CD4-positive, alpha-beta T cell treated with Interleukin-17A for 1 hour (primary cell): ENCODE measurements at places on chromosomes 2 and 18.

DNA sequence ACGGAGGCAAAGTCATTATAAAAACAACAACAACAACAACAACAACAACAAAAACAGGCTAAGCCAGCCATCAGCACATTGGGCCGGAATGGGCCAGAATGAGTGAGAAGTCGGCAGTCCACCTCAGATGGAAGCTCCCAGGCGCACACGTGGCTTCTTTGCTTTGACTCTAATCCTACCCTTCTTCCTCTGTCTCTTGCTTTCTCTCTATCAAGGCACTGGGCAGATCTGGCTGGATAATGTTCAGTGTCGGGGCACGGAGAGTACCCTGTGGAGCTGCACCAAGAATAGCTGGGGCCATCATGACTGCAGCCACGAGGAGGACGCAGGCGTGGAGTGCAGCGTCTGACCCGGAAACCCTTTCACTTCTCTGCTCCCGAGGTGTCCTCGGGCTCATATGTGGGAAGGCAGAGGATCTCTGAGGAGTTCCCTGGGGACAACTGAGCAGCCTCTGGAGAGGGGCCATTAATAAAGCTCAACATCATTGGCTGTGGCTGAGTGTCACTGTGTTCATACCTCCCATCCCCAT is 52.2 kb downstream of the MARCO start:
- no peak for DNase-seq

DNA sequence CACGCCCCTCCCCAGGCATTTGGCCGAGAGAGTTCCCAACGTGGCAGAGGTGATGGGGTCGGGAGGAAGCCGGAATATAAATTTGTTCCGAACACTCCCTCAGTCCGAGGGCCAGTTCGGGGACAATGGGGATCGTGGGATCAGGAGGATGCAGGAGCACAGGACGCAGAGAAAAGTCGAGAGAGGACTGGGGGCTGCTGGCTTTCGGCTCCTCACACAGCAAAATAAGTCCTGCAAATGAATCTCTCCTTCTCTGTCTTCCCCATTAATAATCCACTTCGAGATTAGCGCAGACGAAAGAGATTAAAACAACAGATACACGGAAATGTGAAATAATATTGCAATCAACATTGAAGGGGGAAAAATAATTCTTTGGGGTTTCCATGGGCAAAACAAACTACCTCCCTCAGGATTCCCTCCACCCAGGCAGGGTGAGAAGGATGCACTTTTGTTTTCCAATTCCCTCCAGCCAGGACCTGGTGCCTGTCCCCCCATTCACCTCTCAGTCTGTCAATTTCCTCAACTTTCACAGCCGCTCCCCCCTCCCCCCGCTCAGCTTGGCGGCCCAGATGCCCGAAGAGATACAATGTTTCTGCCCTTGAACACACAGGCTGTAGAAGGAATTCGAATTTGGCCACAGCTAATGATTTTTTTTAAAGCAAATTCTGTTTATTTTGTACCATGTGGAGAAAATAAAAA is 3.1 kb upstream of the ZEB2 start:
- DNase-seq: no peak

DNA sequence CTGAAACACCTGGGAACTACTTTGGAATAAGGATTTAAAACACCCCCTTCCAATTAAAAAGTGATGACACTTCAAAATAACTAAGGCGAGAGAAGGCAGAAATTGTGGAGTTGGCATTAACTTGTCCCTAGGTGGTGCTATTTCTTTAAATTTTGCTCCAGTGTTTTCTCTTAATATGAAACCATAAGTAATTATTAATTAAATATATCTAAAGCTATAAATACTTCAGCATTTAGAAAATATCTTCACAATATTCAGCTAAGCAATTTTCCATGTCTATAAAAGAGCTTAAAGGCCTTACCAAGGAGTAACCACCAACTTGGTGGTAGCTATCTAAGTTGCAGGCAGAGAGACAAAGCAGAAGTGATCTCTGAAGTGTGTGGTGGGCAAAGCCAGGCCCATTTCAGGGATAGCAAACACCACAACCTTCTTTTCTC is 186.8 kb upstream of the PGAP1 start:
- peak; percentile 55 for DNase-seq

GRCh38 chr2:67485431-67485830 is 88.3 kb downstream of the ETAA1 start:
- DNase-seq: no peak

DNA sequence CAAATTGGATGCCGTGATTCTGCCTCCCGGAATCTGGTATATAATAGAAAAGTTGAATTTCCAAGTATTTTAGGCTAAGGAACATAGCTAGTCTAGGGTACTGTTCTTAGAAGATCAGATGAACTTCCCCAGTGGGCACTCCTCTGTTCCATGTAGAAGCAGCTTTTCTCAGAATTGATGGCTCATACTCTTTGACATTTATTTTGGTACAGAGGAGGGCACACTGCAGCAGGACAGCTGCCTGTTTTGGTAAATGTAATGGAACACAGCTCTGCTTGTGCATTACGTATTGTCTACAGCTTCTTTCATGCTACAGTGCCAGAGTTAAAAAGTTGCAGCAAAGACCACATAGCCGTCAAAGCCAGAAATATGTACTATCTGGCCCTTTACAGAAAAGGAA is 10.8 kb downstream of the YPEL5 start:
- peak; percentile 20 for DNase-seq

- DNase-seq: no peak
Measured at GRCh38 chr2:179250848-179251504, 13.7 kb downstream of the SESTD1 start.

GRCh38 chr2:239507576-239508258 is 106.9 kb upstream of the HDAC4 start:
- no peak for DNase-seq

- no peak for DNase-seq
Measured at GRCh38 chr2:8086357-8086756, 595.5 kb upstream of the ID2 start.

DNA sequence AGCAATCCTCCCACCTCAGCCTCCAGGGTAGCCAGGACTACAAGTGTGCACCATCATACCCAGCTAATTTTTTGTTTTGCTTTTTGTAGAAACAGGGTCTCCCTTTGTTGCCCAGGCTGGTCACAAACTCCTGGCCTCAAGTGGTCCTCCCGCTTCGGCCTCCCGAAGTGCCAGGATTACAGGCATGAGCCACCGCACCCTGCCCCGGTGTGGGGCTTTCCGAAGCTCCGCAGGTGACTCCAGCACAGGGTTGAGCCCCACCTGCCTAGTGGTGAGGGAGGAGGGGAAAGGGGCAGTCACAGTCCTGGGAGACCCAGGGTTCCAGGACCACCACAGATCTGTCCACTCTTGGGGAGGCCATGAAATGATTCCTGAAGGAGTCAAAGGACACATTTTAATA is 5.2 kb downstream of the PRLH start:
- DNase-seq: no peak

DNA sequence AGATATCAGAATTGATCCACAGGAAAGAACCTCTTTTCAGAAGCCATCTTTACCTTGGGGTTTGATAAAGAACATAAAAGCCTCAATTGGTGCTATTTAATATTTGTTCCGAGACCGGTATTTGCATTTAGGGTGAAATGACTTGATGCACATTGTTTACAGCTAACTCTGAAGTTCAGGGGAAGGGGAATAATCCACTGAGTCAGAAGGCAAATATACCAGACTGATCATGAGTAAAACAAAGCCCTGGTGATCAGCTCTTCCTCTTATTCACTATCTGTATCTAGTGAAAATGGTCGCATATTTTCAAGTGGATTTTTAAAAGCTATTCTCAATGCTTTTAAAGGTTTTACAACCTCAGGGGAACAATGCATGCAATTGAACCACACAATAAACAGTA is 53.0 kb upstream of the ATP8B1 start:
- DNase-seq: no peak
